IPS DF 6.9 (cell line): ENCODE measurements at places on chromosomes 3 and 15.

GRCh38 chr3:127006781-127007436 is 24.0 kb downstream of the PLXNA1 start:
- H3K4me1 ChIP-seq, result peaks cover 3% of the 10 kb centered on the region
- H3K27ac ChIP-seq, result no peak overlapping the region
- H3K27me3 ChIP-seq, result no peaks in the 10 kb centered on the region
- no peak overlapping the region for H3K4me3 ChIP-seq
- no peak for DNase-seq

- H3K27ac ChIP-seq, result no peak overlapping the region
- DNase-seq, result no peak
- no peaks in the 10 kb centered on the region for H3K27me3 ChIP-seq
- H3K4me1 ChIP-seq, result no peaks in the 10 kb centered on the region
These were observed 230.7 kb upstream of the TMC3 start for GRCh38 chr15:81604713-81605112.

DNA sequence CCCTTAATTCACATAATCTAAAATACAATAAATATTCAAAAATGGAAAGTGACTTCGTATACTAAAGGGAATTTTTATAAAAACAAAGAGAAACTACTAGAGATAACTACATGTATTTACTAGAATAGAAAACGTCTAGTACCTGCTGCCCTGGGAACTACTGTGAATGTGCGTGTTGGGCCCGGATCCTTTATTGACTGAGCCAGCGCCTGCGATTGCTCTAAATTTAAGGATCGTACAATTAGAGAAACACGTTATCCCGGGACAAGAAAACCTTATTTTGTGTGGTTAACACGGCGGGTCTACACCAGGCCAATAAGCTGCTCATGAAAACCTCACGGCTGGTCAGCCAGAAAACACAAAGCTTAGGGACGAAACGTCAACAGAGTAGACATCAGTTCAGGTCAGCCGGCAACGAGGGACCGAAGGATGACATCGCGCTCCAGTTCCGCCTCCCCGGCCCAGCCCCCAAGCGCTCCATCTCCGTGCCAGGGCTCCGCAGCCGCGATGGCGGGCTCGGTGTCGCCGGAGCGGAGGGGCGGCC is 555 bp downstream of the TM2D3 start:
- peaks cover 1% of the 10 kb centered on the region; the same call in 1 of the 2 replicates for H3K4me1 ChIP-seq
- H3K27me3 ChIP-seq, result no peaks in the 10 kb centered on the region
- peak overlapping the region; percentile 79; the same call in 1 of the 2 replicates for H3K4me3 ChIP-seq
- no peak overlapping the region for H3K27ac ChIP-seq
- DNase-seq, result no peak
- H3K36me3 ChIP-seq, result no peaks in the 10 kb centered on the region

GRCh38 chr15:22979238-22980188 is 655 bp downstream of the CYFIP1 start:
- H3K27me3 ChIP-seq, result peaks cover 11% of the 10 kb centered on the region
- no peak overlapping the region for H3K27ac ChIP-seq
- H3K4me1 ChIP-seq, result peaks cover 2% of the 10 kb centered on the region; the same call in 1 of the 2 replicates
- no peaks in the 10 kb centered on the region for H3K36me3 ChIP-seq
- no peak for DNase-seq
